A549 (cell line): ENCODE measurements at places on chromosomes 1 and 21.
A peak's percentile ranks its signal among the peaks of the same experiment; 100 is the strongest.

DNA sequence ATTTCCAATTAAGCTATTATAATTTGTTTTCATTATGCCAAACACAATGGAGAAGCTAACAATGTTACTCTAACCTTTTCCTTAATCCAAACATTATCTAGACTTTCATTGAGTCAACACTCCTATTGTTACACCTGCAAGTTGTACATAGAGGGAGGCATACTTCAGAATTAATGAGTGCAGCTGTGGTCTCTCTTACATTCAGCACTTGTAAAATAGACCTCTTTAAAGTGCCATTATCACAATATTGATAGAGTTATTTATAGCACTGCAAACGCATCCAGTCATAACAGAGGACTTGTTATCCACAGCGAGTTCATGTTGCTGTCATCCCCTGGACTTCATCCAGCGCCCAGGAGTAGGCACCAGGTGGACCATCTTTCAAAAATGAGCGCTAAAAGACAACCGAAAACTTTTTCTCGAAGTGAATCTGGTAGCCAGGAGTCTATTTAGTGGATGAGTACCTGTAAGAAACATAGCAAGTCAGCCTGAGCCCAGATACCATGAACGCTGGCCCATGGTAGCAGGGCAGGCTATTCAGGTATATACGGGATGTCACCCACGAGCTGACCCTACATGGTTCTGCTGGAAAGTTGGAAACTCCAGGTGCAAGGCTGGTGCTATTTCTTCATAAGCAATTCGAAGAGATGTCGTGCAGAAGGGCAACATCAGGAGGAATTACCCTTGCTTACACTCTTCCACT lies 70.6 kb upstream of the NFIA start:
- no peak for DNase-seq

DNA sequence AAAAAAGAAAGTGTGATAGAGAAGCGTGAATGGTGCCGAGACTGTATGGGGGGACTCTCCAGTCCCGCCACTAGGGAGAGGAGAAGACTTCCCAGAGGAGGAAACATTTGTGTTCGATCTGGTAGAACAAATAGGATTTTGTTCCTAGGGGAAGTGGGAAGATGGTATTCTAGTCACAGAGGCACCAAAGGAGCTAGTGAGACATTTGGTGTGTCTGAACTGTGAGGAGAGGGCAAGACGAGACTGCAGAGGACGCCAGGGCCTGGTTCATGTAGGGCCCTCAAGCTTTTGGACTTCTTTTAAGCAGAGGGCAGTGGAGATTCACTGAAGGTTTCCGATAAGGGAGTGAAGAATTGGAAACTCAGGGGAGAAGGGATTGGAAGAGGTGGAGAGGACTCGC lies 2.9 kb downstream of the BTBD19 start:
- DNase-seq: no peak

DNA sequence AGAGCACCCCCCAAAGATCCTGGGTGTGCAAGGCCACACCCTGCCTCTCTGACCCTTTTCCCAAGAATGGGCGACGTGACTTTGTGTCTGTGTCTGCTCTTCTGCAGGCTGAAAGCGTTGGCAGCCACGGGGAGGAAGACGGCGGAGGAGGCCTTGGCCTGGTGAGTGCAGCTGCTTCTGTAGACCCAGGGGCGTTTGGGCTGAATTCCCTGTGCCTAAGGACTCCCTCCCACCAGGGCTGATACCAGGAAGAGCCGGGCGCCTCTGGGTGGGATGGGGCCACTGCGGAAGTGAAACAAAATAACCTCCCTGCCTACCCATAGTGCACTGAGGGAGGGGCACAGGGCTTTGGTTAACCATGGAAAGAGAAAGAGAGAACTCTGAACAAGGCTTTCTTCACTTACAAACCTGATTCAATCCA lies 2.5 kb downstream of the UBASH3A start:
- no peak for DNase-seq

GRCh38 chr21:45451771-45452182 lies 46.8 kb downstream of the COL18A1 start:
- no peak for DNase-seq

DNA sequence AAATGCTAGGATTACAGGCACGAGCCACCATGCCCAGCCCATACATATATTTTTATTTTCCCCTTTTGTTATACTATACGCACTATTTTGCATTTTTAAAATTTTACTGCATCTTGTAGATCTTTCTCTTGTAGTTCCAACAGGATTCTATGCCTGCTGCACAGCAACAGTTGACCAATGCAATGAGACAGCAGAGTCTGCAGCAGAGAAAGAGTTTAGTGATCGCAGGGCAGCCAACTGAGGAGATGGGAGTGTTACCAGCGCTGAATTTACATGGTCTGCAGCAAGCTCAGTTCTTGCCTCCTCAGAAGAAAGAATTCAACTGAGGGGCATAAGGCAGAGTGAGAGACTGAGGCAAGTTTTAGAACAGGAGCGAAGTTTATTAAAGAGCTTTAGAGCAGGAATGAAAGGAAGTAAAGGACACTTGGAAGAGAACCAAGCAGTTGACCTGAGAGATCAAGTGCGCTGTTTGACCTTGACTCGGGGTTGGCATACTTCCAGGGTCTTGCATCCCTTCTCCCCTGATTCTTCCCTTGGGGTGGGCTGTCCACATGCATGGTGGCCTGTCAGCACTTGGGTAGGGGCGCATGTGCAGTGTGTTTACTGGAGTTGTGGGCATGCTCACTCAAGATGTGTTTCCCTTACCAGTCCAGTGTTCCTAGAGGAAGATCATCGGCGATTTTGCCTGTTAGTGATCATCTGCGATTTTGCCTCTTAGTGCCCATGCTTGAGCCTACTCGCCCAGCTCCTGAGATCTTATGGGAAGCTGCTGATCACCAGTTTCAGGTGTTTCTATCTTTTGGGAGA lies 4.1 kb upstream of the MTOR start:
- DNase-seq: no peak

GRCh38 chr1:161260376-161261260 lies 2.1 kb downstream of the PCP4L1 start:
- DNase-seq: no peak

- DNase-seq: no peak
Observed at GRCh38 chr1:43018121-43018520, 59.5 kb upstream of the SLC2A1 start.

- DNase-seq: no peak
Observed at GRCh38 chr1:116827607-116828105, 73.4 kb downstream of the CD2 start.

GRCh38 chr1:61247881-61248752 lies 165.8 kb downstream of the NFIA start:
- DNase-seq: no peak

- no peak for DNase-seq
Observed at GRCh38 chr1:173042806-173043205, 7.9 kb downstream of the TNFSF18 start.

- no peak for DNase-seq
Observed at GRCh38 chr1:98903726-98904125, 100.9 kb downstream of the PLPPR5 start.

- peak; percentile 80 for DNase-seq
Observed at GRCh38 chr1:43545695-43546387, 15.2 kb downstream of the PTPRF start.

DNA sequence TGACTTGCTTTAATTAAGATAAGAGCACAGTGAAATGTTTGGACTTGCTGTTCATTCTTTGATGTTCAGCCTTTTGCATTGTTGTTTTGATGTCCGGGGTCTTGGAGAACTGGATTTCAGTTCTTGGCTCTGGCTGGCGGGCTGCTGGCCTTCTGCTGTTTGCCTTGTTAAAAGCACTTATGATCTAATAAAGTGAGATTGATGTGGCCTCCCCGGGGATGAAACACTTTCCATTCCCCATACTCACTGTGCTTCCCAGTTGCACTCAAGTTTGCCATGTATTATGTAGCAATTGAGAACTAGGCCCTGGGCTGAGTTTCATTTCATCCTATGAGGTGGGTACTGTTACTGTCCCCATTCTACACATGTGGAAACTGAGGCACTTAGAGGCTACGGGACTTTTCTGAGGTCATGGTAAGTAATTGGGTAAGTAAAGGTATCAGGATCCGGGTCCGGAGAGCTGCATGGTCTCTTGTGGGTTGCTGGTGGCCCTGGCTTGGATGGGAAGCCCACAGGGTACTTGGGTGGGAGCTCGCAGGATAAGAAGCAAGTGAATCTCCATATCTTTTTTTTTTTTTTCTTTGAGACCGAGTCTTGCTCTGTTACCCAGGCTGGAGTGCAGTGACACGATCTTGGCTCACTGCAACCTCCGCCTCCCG lies 127.7 kb upstream of the ZBTB40 start:
- no peak for DNase-seq

DNA sequence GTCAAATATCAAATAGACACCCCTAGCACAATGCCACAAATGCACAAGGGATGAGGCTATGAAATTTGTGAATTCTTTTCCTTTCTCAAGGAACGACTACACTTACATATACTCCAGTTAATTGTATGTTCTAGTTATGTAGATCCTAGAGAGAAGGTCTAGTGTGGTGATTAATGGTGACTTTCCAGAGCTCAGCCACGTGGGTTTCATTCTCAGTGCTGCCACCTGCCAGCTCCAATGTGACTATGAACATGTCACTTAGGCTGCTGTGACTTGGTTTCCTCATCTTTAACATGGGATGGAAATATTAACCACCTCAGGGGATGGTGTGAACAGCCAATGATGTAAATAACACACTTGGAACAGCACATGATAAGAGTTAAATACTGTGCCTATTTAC lies 138.3 kb downstream of the APP start:
- DNase-seq: no peak

- no peak for DNase-seq
Observed at GRCh38 chr1:185567440-185567839, 166.8 kb upstream of the HMCN1 start.

DNA sequence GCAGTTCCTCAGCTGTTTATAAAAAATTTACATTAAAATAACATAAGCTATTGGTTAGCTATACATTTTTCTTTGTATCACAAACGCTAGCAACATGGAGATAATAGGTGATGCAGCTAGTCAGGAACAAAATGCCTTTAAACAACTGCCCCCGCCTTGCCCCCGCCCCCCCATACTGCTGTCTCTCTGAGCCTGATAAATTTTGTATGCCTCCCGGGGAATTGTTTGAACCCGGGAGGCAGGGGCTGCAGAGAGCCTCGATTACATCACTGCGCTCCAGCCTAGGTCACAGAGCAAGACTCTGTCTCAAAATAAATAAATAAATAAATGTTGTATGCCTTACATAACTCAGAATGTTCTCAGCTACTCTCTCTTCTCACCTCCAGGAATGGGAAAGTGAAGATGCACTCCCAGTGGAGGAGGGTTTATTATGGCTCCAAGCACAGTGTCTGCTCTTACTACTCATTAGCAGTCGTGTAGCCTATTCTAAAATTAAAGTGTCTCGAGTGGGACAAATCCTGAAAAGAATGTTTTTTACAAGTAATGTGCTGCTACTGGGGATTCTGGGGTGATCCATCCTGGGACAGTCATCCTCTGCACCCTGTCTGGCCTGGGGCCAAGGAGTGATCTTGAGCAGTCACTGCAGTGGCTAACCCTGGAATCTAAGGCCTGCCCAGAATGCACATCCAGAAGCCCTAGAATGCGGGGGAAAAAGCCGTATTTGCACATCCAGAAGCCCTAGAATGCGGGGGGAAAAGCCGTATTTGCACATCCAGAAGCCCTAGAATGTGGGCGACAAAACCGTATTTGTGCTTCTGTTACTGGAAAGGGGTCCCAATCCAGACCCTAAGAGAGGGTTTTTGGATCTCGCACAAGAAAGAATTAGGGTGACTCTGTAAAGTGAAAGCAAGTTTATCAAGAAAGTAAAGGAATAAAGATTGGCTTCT lies 39.4 kb upstream of the ZNF496 start:
- no peak for DNase-seq

GRCh38 chr1:36389999-36390398 lies 4.3 kb upstream of the STK40 start:
- no peak for DNase-seq

DNA sequence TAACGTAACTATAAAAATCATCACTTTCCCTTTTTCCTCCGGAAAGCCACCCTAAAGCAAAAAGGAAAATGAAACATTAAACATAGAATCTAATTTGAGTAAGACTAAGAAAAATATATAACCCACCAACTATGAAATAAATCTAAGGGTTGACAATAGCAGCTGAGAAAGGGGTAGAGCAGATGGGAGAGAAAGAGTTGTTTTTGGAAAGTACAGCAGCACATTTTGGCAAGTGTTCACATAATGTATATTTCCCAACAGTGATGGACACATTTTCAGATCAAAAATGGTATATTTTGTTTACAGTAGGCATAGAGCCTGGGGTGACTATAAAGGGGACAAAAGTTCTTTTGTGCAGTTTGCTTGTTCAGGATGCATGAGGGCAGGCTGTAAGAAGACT lies 1287.4 kb upstream of the B3GALT2 start:
- no peak for DNase-seq

DNA sequence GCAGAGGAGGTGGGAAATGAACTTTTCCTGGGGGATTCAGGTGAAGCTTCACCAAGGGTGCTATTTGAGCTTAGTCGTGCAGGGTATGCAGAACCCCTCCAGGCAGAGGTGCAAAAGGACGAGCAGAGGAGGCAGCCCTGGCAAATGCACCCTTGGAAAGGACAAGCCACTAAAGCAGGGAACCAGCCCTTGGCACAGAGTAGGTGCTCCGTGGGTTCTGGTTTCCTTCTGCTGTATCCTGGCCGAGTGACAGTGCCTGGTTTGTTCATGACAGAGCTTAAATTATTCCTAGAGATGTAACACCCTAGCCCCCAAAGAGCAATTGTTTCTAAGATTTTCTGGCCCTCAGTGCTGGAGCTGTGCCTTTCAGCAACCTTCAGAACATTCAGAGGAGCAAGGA lies 73.4 kb upstream of the SYT6 start:
- DNase-seq: no peak

DNA sequence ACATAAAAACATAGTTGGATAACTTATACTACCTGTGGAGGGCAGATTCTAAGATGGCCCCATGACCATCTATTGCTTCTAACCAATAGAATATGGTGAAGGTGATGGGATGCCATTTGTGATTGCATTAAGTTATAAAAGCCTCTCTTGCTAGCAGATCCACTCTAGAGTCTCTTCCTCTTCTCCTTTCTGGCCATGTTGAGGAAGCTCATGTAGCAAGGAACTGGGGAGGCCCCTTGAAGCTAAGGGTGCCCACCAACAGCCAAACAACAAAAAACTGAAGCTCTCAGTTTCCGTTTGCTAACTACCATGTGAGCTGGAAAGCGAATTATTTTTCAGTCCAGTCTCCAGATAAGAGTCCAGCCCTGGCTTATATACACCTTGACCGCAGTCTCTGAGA lies 16.0 kb upstream of the AGO1 start:
- no peak for DNase-seq

DNA sequence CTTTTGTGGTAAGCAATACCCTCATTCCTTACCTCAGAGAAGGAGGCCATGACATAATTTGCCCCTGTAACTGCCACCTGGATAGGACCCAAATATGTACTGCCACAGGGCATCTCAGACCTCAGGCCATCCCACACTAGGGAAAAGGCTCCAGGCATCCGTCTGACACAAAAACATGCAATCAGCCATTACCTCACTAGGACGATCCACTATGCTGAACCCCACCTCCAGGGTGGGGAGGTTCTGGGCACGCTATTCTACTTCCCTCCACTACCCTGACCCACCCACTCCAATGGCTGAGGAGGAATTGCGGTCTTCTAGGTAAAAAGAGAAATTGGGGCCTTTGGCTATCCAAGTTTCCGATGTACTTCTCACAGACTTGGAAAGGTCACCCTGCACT lies 53.6 kb downstream of the ERI3 start:
- no peak for DNase-seq

GRCh38 chr1:27971674-27972073 lies 11.9 kb downstream of the XKR8 start:
- no peak for DNase-seq

GRCh38 chr1:167764458-167765330 lies 42.9 kb downstream of the MPZL1 start:
- no peak for DNase-seq

- peak; percentile 82 for DNase-seq
Observed at GRCh38 chr1:234564035-234565029, 45.6 kb downstream of the IRF2BP2 start.
